ENCODE measurements at places on chromosomes 2 and 18. TPM values are rescaled to one million over a fixed set of nuclear protein-coding genes. Genes with fewer than 3 reads are reported as not detected.

DNA sequence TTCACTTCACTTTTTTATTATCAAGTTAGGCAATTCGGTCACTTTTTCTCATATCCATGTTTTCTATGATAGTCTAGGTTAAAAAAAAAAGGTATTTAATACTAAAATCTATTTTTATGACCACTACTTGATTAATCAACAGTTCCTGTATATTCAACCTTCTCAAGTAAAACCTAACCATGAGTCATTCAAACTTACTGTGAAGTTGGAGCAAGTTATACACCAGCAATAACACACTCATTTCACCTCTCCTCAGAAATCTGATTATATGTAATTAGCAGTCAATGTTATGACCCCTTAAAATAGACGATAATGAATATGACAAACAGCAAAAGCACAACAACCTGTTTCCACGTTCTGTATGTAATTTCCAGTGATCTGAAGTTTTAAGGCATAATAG, 35.0 kb upstream of the ADAM17 start:
- DNase-seq, result no peak

- no peak for DNase-seq
These were observed 114.7 kb downstream of the FAM210A start for GRCh38 chr18:13611601-13612195.

- no peak for DNase-seq
These were observed 265.3 kb upstream of the TCF4 start for GRCh38 chr18:55853268-55853667.

DNA sequence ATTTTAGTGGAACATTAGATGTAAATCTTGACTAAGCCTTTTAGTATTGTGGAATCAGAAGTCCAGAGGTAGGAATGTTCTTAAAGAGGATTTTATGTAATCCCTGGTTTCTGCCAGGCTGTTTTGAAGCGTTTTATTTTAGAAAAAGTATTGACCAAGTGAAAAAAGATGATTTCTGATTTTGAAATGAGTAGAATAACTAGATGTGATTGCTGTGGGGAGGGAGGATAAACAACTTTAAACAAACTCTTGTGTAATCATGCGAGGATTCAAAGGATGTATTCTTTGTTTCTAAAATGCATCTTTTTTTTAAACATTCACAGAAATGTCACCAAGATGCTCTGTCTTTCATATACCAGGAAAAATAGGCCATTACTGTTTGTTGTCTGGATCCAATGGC, 53.9 kb downstream of the PHLPP1 start:
- no peak for DNase-seq

GRCh38 chr2:234678711-234679110, 181.8 kb upstream of the ARL4C start:
- no peak for DNase-seq

The GAL3ST2 gene
- 1.6 TPM for total RNA-seq

The DPP4 gene
- total RNA-seq, result 0.23 TPM

All from Panc1 (cell line).